ENCODE measurements at places on chromosomes 13 and 19.
A peak's percentile ranks its signal among the peaks of the same experiment; 100 is the strongest.

- DNase-seq = no peak
Measured at GRCh38 chr19:31000913-31001312, 348.3 kb downstream of the TSHZ3 start.

- peak; percentile 98 for DNase-seq
Measured at GRCh38 chr19:51473009-51473707, 5.2 kb upstream of the CEACAM18 start.

DNA sequence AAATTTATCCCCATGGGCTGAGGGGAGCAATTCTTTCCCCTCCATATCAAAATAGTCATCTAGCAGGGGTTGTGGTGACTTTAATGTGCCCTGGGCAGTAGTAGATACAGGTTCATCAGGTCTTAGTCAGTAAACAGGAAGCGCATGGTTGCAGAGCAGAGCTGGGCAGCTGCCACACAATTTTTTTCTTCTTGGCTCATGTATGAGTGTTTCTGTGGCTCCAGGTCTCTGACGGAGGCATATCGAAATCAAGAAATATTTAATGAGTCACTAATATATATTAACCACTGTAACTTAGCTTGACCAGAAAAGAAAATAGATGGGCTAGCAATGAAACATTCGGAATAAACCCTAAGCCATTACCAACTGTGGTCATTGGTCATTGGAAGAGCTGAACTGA lies 68.4 kb upstream of the UBL3 start:
- DNase-seq = no peak

DNA sequence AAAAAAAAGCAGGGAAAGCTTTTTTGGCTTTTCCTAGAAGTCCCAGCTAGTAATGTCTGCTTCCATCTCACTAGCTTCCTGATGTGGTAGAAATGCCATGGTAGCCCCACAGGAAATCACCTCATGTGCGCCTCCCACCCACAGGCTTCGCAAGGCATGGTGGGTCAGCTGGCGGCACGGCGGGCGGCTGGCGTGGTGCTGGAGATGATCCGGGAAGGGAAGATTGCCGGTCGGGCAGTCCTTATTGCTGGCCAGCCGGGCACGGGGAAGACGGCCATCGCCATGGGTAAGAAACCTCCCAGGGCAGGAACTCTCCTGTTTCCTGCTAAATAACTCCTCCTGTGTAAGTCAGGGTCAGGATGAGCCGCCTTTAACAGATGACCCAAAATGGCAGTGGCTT lies 10.4 kb downstream of the RUVBL2 start:
- no peak for DNase-seq

GRCh38 chr19:41936416-41936850 lies 8.2 kb upstream of the ERFL start:
- DNase-seq = no peak

GRCh38 chr13:42950181-42950580 lies 41.9 kb downstream of the EPSTI1 start:
- no peak for DNase-seq

DNA sequence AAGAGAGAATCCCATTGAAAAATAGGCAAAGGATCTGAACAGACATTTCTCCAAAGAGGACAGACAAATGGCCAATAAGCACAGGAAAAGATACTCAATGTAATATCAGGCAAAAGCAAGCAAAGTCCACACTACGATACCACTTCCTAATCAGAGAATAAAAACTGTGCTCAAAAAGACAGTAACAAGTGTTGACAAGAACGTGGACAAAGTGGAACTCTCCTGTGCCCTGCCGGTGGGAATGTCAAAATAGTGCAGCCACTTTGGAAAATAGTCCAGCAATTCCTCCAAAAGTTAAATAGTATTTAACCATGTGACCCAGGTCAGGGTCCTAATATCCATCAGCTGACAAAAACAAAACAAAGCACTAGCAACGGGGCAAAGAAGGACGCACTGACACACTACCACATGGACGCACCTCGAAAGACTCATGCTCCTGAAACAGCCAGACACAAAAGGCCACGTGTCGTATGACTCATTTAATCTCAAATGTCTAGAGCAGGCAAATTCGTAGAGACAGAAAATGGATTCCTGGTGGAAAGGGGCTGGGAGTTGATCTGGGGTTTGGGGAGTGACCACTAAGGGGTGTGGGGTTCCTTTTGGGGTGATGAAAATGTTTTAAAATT lies 5.2 kb downstream of the MIER2 start:
- DNase-seq = no peak

DNA sequence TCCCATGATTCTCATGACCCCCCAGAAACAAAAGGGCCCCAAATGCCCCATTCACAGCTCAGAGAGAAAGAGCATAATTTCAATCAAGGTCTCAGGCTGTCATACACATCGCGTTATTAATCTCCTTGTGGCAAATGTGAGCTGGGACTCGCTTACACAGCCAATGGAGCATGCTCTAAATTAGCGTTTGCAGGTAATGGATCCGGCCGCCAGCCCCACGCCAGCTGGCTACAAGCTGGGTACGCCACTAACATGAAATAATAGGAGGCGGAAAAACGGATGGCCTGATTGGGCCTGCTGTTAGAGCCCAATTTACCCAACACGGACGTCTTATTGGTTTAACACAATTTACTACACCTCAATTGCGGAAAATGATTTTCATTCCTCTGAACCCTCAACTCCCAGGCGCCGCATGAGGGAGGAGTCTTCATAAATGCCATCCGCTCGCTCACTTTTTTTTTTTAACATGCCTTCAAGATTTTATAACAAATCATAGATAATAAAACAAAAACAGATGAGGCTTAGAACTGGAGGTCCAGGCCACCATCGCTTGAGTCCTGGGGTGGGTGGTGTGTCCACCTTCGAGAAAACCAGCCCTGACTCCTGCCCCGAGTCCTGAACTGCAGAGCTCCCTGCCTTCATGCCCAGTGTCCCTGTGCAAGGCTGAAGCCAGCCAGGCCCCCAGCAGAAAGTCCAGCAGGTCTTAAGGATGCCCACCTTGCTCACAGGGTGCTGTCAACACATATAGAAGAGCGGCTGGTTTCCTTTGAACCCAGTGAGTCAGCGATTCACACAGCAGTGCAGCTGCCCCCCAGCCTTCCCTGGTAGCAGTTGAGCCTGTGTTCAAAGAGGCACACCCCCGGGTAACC lies 62.1 kb downstream of the PEPD start:
- no peak for DNase-seq

DNA sequence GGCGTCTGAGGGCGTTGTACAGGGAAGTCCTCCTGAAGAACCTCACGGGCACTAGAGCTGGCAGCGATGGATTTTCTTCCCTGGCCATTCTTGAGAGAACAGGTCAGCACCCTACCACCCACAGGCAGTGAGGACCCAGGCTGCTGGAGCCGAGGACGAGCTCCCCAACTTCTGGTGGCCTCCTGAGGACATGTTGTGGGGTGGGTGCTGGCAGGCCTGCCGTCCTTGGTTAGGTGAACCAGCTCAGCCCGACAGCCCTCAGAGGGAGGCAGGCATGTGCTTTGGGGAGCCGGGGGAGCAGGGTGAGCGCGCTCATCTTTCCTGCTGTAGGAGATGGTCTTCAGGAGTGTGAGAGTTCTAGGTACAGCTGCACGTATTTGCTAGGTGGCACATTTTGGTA lies 15.4 kb downstream of the LYL1 start:
- DNase-seq = no peak

- peak; percentile 63 for DNase-seq
Measured at GRCh38 chr19:50358483-50359327, 6.7 kb downstream of the NAPSA start.

- DNase-seq = no peak
Measured at GRCh38 chr19:16289594-16289993, 35.0 kb upstream of the KLF2 start.

DNA sequence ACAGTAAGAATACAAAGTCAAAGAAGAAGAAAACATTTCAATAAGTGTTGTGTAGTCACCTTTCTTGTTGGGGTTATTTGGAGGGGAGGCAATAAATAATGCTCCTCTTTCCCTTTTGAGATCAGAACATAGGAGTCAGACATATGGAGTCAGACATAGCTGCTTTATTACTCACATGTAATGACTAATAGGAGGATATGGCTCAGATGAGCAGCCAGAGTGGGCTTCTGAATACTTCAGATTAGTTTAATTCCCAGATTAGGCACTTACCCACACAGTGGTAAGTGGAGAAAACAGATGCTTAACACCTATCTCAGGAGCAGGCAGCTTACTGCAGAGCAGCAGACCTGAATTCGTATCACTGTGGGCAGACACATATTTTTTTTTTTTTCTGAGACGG lies 31.7 kb upstream of the C1QTNF9B start:
- DNase-seq = no peak

DNA sequence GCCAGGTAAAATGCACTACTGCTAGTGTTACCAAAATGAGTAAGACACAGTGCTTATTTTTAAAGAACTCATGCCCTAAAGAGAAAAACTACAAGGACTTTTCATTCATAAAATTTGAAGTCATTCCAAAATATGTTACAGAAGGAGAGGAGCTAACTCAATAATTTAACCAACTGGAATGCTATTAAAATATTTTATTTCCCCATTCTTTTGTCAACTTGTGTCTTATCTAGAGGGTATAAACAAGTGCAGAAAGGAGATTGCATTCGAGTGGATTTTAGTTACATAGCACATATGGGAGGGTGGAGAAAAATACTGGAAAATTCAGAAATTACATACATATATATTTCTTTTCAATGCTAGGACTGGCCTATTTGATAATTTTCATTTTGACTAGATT lies 131.0 kb upstream of the IRS2 start:
- DNase-seq = no peak

DNA sequence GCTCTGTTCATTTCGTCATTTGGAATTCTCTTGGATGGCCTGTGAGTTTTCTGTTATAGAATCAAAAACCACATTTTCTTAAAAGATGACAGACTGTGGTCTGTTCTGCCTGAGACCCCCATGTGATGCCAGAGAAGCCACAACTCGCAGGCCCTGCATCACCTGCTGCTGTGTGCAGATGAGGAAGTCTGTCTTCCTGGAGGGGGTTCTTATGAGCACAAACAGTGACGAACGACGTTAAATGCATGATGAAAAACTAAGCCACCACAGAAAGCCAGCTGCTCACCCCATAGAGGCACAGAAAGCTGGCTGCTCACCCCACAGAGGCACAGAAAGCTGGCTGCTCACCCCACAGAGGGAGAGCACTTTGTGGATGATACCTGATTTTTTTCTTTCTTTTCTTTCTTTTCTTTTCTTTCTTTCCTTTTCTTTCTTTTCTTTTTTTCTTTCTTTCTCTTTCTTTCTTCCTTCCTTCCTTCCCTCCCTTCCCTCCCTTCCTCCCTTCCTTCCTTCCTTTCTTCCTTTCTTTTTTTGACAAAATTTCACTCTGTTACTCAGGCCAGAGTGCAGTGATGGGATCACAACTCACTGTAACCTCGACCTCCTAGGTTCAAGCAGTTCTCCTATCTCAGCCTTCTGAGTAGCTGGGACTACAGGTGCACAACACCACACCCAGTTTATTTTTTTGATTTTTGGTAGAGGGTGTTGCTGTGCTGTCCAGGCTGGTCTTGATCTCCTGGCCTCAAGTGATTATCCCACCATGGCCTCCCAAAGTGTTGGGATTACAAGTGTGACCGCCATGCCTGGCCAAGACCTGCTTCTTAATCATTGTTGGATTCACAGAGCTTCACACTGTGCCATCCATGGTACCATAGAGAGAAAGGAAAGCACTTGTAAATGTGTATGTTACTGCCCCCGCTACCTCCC lies 1191.4 kb downstream of the UQCRFS1 start:
- no peak for DNase-seq

DNA sequence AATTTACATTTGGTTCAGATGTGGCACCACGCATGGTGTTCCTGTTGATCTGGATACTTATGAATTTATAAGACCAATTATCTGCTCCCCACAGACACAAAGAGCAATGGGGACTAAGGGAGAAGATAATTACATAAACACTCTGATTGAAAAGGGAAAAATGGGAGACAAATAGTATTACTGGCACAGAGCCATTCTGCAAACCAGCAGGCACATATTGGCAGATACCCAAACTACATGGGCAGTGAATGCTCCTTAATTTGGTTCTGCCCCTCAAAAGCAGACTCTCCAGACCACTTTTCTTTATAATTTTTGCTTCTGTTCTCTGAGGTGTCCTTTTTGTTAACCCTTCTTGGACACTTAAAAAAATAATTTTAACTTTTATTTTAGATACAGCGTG lies 1674.2 kb downstream of the PCDH9 start:
- DNase-seq = no peak

- DNase-seq = no peak
Measured at GRCh38 chr13:69474011-69474685, 633.5 kb upstream of the ATXN8OS start.

DNA sequence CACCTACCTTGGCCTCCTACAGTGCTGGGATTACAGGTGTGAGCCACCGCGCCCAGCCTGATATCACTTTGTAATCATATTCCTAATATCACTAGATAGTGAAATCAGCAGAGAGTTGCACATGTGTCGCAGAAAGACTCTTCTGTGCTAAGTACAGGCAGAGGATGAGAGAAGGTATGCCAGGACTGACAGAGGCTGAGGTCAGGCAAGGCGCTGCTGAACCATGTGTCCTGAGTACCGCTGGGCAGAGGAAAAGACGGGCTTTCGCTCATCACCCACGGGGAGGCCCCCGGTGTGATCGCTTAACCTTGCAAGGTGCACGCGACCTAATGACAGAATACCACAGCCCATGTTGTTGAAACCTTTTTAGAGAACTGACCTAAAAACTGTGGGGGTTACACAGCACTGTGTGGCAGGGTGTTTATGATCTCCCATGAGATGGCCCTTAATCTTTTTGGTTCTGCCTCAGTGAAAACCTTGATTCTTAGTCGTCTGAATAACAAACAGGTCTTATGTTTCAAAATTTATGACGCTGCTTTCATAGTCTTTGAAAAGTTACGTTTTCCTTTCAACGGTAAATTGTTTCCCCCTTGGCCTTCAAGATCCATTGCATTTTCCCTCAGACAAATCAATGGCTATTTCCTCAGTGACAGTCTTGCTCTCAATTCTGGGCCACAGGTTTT lies 12.2 kb downstream of the GJA3 start:
- no peak for DNase-seq

GRCh38 chr19:38557205-38557799 lies 60.5 kb downstream of the MAP4K1 start:
- no peak for DNase-seq

- no peak for DNase-seq
Measured at GRCh38 chr13:50724913-50725312, 118.6 kb downstream of the DLEU7 start.

GRCh38 chr13:47330031-47330430 lies 433.2 kb upstream of the HTR2A start:
- DNase-seq = no peak

DNA sequence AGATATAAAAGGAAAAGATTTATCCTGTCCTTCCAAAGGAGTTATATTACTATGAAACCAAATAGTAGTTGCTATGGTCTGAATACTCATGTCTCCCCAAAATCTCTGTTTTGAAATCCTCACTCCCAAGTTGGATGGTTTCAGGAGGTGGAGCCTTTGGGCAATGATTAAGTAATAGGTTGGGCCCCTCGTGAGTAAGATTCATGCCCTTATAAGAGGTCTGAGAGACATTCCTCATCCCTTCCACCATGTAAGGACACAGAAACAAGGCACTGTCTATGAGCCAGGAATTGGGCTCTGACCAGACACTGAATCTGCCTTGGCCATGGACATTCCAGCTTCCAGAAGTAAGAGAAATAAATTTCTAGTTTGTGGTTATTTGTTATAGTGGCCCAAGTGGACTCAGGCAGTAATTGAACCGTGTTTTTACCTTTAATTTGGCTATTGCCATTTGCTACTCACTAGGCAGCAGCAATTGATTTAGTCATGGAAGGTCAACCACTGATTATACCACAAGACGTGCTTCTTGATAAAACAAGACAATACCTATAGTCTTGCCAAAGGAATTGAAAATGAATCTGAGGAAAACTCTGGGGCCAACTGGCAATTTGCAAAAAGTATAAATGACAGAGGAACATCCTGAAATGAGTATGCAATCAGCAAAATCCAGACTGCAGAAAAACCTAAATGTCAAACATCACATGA lies 717.4 kb upstream of the SPRY2 start:
- DNase-seq = no peak

All from stimulated activated CD4-positive, alpha-beta T cell treated with anti-CD3 and anti-CD28 coated beads, Interleukin-4, amount 100 ng/mL, for 48 hours (primary cell).